ENCODE measurements at places on chromosomes 12 and 14.

- DNase-seq: no peak
Observed at GRCh38 chr12:123223241-123223668, 9.7 kb downstream of the MPHOSPH9 start.

- DNase-seq: no peak
Observed at GRCh38 chr14:95776798-95777534, 63.0 kb upstream of the TCL1A start.

DNA sequence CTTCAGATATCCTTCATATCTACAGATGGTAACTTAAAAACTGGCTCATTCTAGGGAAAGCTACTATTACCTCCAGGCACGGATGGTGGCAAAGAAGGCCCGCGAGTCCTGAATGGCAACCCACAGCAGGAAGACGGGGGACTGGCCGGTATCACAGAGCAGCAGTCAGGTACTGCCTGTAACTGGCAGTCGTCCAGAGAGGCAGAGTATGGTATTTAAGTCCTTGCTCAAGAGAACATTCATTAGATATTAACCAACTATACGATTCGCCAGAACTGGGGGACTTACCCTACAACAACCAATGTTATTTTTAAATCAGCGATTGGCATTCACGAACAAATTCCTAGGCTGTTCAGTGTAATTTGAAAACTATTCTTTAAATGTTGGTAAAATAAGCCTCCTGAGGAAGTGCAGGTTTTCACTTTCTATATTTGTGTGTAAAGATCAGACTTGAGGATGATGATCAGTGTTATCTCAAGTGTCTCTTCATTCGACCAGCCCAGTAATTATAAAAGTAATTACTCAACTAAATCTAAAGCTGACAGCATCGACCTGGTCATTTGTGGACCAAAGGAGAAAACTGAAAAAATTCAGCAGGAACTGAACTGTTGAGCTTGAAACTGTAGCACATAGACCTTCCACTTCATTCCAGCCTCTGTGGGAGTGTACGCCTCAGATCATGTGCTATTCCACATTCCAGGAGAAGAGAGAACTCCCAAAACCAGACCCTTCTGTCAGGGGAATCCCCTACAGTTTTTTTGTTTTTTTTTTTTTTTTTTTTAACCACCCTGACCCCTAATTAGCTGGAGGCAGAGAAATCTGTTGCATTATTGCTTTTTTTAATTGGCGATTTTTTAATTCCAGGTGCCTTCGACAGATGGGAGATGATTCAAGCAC is 75.6 kb downstream of the ESR2 start:
- DNase-seq: no peak

DNA sequence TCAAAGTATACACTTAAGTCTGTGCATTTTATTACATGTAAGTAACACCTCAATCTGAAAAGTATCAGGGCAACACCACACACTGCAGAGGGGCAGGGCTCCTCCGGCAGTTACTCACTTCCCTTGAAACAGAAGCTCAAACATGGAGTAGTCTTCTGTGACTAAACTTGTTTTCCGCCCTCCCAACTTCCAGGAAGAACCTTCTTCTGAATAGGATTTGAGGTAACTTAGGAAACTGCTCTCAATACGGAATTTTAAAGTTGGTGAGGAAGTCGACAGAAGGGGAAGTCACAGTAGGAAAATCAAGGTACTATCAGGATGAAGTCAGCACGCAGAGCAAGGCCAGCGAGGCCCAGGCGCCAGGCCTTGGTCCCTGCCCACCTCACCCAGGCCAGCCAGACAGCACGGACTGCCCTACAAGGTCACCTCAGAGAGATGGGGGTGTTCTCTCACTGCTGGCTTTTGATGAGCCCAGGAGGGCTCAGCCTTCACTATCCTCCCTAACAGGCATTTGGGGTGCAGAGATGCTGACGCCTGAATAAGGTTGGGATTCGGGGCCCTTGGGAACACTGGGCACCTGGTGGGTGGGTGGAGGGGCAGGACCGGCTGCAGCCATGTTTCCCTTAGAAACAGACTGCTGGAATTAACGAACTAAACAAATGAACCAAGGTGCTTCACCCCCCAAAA is 5.8 kb downstream of the ANKRD9 start:
- DNase-seq: no peak

DNA sequence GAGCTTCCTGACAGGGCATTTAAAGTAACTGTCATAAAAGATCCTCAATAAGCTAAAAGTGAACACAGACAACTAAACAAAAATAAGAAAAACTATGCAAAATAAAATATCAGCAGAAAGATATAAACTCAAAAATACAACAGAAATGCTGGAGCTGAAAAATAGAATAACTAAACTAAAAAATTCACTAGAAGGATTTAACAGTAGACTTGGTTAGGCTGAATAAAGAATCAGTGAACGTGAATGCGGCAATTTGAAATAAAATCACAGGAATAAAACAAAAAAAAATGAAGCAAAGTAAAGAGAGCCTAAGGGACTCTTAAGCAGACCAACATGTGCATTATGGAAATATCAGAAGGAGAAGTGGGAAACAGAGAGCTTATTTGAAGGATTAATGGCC is 74.6 kb downstream of the EGLN3 start:
- no peak for DNase-seq

- DNase-seq: no peak
Observed at GRCh38 chr12:92765871-92766270, 63.1 kb downstream of the PLEKHG7 start.

- no peak for DNase-seq
Observed at GRCh38 chr14:23702656-23703426, 66.7 kb downstream of the DHRS2 start.

- DNase-seq: no peak
Observed at GRCh38 chr12:51388069-51388799, 3.0 kb downstream of the GALNT6 start.

DNA sequence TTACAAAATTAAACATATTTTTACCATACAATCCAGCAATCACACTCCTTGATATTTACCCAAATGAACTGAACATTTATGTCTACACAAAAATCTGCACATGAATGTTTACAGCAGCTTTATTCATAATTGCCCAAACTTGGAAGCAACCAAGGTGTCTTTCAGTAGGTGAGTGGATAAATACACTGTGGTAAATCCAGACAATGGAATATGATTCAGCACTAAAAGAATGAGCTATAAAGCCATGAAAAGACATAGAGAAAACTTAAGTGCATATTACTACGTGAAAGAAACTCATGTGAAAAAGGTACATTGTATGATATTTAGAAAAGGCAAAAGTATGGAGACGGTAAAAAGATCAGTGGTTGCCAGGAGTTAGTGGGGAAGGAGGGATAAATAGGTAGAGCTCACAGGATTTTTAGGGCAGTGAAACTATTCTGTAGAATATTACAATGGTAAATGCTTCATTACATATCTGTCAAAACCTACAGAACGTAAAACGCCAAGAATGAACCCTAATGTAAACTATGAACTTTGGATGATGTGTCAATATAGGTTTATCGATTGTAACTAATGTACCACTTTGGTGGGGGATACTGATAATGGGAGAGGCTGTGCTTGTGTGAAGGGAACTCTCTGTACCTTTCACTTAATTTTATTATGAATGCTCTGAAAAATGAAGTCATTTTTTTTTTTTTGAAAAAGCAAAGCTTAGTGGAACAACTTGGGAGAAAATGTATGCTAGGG is 295.7 kb downstream of the CEP128 start:
- no peak for DNase-seq

DNA sequence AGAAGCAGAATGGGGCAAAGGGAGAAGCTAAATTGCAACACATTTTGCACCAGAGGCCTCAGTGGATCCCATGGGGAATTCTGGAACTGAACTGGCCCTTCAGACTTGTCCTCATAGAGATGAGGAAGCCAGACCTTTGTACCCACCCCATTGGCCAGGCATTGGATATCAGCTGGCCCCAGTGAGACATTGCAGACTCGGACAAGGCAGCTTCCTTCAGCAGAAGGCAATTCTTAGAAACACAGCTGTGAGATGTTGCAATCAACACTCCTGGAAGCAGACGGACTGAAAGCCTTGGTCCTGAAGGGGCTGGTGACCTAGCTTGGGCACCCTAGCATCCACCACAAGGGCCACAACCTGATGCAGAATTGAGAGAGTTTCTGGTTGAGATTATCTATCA is 218.1 kb downstream of the MSRB3 start:
- DNase-seq: no peak

Data from H54 (cell line).